ENCODE measurements at places on chromosomes 16 and 17. TPM values are rescaled to one million over a fixed set of nuclear protein-coding genes. Genes with fewer than 3 reads are reported as not detected.

- H3K27ac ChIP-seq, result no peak overlapping the region
- no peak for DNase-seq
- no peak overlapping the region for H3K4me3 ChIP-seq
- no peaks in the 10 kb centered on the region for H3K27me3 ChIP-seq
- H3K4me1 ChIP-seq, result no peaks in the 10 kb centered on the region
These were observed 239.6 kb downstream of the CDH11 start for GRCh38 chr16:64882078-64882784.

- H3K36me3 ChIP-seq, result peaks cover 6% of the 10 kb centered on the region
- no peak overlapping the region for H3K27ac ChIP-seq
- H3K4me3 ChIP-seq, result no peak overlapping the region
- peaks cover 5% of the 10 kb centered on the region for H3K4me1 ChIP-seq
These were observed 49.3 kb upstream of the MNT start for GRCh38 chr17:2450016-2450650.

DNA sequence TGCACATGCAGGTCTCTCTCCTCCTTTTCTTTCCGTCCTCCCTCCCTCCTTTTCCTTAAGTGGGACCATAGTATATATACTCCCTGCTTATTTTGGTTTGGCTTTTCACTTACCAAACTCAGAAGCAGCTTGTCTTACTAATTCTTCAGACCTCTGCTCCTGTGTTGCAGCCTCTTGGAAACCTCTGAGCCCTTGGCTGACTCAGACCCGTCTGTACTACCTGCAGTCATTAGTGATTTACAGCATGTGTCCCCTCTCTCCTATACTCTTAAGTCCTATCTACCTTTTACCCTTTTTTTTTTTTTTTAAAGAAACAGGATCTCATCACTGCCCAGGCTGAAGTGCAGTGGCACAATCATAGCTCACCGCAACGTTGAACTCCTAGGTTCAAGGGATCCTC lies 207.0 kb downstream of the STX8 start:
- H3K27me3 ChIP-seq, result no peaks in the 10 kb centered on the region
- H3K4me3 ChIP-seq, result no peak overlapping the region
- DNase-seq, result no peak
- H3K4me1 ChIP-seq, result peaks cover 11% of the 10 kb centered on the region

DNA sequence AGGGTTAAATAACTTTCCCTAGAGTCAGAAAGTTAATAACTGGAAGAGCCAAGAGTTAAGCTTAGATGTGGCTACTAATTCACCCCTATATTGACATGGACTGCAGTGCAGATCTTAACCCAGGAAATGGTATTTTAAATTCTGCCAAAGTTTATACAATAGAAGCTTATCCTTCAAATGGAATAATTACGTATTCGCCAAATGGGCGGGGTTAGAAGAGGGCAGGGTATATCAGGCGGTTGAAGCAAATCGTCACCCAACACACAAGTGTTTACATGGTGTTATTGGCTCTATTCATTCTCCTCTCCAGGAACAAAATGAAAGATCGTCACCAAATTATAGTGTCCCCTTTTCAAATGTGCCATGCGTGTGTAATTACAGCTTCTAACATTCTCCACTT lies 182.7 kb downstream of the PRKCB start:
- H3K4me1 ChIP-seq, result no peaks in the 10 kb centered on the region
- no peaks in the 10 kb centered on the region for H3K27me3 ChIP-seq
- DNase-seq, result no peak
- H3K36me3 ChIP-seq, result no peaks in the 10 kb centered on the region
- no peak overlapping the region for H3K27ac ChIP-seq
- H3K4me3 ChIP-seq, result no peak overlapping the region

- no peaks in the 10 kb centered on the region for H3K27me3 ChIP-seq
- no peaks in the 10 kb centered on the region for H3K4me1 ChIP-seq
- H3K27ac ChIP-seq, result no peak overlapping the region
- no peak for DNase-seq
- H3K4me3 ChIP-seq, result no peak overlapping the region
These were observed 10.3 kb downstream of the ZNF385C start for GRCh38 chr17:42087736-42088705.

- no peak overlapping the region for H3K4me3 ChIP-seq
- no peak overlapping the region for H3K27ac ChIP-seq
- DNase-seq, result no peak
- H3K4me1 ChIP-seq, result peaks cover 30% of the 10 kb centered on the region
- H3K36me3 ChIP-seq, result no peaks in the 10 kb centered on the region
These were observed 123.1 kb downstream of the SNX29 start for GRCh38 chr16:12099451-12100123.

GRCh38 chr16:75193265-75193650 lies 13.7 kb downstream of the CTRB2 start:
- no peaks in the 10 kb centered on the region for H3K36me3 ChIP-seq
- H3K27me3 ChIP-seq, result no peaks in the 10 kb centered on the region
- H3K27ac ChIP-seq, result no peak overlapping the region
- no peak overlapping the region for H3K4me3 ChIP-seq

DNA sequence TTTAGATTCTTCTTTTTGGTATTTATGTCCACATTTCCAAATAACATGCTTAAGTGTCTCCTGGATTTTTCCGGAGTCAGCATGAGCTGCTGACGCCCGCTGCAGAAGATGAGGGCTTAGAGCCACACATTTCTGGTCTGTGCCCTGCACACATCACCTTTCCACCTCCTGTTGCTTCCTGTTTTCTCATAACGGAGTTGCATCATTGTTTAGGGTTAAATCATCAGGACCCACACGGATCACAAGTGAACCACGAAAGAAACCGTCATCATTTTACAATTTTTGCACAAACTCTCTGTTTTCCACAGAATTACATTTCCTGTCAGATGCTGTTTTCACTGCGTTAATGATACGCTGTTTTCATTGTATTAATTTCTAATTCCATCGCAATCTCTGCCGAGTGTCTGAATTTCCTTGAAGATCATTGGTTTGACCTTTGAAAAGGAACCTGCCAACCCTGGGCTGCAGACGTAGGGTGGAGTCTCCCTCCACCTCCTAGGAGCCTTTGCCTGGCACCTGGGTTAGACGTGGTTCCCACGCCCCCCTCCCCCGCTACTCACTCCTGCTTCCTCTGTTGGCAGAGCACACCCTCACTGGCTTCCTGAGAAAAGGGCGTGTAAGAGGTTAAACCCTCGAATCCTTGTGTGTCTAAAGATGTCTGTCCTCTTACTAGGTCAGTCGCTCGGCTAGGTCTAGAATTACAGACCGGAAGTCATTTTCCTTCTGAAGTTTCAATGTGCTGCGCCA lies 68.2 kb downstream of the RNF213 start:
- no peak overlapping the region for H3K4me3 ChIP-seq
- DNase-seq, result no peak
- H3K27me3 ChIP-seq, result no peaks in the 10 kb centered on the region
- no peak overlapping the region for H3K27ac ChIP-seq
- no peaks in the 10 kb centered on the region for H3K4me1 ChIP-seq

DNA sequence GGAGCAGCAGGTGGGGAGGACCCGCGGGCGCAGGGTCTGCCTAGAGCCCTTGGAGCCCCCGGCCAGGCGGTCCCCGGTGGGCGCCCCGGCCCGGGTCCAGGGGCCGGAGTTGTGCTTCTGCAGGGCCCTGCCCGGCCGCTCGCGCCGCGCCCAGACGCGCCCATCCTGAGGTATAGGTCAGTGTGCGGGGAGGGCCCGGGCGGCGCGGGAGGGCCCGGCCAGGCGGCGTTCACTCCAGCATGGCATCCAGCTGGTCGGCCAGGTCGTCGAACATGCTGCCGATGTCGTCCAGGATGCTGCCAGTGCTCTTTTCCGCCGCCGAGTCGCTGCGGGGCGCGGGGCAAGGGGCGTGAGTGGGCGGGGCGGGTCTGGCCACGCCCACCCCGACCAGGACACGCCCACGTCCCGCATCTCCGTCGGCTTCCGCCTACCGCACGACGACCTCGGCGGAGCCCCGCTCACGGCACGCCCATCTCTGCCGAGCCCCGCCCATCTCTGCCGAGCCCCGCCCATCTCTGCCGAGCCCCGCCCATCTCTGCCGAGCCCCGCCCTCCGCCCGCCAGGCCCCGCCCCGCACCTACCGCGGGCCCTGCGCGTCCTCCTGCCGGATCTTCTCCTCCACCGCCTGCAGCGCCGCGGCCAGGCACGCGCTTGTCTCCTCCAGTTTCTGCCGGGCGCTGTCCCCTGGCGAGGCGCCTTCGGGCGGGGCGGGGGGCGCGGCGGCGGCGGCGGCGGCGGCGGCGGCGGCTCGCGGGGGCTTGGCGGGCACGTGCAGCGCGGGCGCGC lies 17.9 kb downstream of the CASKIN1 start:
- DNase-seq, result peak; percentile 76
- H3K4me1 ChIP-seq, result no peaks in the 10 kb centered on the region
- H3K4me3 ChIP-seq, result no peak overlapping the region
- no peak overlapping the region for H3K27ac ChIP-seq
- no peaks in the 10 kb centered on the region for H3K27me3 ChIP-seq

DNA sequence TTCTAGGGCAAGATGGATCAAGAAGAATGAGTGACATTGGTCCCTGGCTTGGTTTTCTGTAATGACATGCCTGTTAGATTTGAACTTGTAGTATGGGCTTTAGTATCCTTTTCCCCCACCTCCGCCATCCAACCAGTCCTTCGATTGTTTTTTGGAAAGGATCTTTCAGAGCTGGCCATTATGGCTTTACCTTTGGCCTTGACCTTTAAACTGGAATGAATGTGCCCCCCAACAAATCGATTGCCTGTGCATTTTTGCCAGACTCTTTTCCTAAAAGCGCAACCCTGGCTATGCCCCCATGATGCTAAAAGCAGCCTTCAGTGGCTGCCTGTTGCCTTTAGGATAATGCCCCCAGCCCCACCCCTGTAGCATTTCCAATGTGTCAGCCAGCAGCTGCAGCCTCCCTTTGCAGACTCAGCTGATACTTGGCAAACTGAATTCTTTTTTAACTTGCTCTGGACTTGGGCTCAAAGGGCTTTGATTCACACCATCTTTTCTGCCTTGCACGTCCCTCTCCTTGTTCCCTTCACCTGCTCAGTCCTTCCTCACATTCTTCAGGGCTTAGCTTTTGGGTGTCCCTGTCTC lies 4.0 kb downstream of the GPRC5C start:
- no peak overlapping the region for H3K27ac ChIP-seq
- no peak overlapping the region for H3K4me3 ChIP-seq
- H3K4me1 ChIP-seq, result peaks cover 15% of the 10 kb centered on the region
- peaks cover 17% of the 10 kb centered on the region for H3K27me3 ChIP-seq
- DNase-seq, result no peak

DNA sequence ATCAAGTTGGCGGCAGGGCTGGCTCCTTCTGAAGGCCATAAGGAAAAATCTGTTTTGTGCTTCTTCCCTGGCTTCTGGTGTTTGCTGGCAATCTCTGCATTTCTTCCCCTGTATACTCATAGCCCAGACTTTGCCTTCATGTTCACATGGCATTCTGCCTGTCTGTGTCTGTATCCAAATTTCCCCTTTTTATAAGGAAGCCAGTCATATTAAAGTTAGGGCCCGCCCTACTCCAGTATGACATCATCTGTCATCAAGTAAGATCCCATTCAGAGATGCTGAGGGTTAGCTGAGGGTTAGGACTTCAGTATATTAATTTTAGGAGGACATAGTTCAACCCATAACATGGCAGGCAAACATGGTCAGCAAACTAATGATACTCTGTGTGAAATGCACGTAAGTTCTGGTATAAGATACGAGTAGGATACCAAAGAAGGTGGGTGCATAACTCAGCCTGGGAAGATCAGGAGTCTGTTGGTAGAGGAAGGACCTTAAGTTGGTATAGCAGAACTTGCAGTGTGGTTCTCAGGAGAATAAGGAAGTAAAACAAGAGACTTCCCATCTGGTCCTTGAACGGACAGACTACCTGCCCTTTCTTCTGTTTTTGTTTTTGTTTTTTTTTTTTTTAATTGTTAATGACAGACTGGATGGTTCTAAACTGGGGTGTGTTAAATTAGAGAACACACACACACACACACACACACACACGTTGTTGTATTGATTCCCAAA lies 13.9 kb downstream of the MAP2K6 start:
- H3K36me3 ChIP-seq, result no peaks in the 10 kb centered on the region
- DNase-seq, result no peak
- peaks cover 37% of the 10 kb centered on the region for H3K4me1 ChIP-seq
- H3K27me3 ChIP-seq, result no peaks in the 10 kb centered on the region
- no peak overlapping the region for H3K27ac ChIP-seq
- H3K4me3 ChIP-seq, result no peak overlapping the region

- no peak for DNase-seq
- H3K27ac ChIP-seq, result no peak overlapping the region
- H3K36me3 ChIP-seq, result no peaks in the 10 kb centered on the region
- H3K27me3 ChIP-seq, result peaks cover 57% of the 10 kb centered on the region
- no peaks in the 10 kb centered on the region for H3K4me1 ChIP-seq
These were observed 3.0 kb upstream of the IL4R start for GRCh38 chr16:27310576-27311447.

DNA sequence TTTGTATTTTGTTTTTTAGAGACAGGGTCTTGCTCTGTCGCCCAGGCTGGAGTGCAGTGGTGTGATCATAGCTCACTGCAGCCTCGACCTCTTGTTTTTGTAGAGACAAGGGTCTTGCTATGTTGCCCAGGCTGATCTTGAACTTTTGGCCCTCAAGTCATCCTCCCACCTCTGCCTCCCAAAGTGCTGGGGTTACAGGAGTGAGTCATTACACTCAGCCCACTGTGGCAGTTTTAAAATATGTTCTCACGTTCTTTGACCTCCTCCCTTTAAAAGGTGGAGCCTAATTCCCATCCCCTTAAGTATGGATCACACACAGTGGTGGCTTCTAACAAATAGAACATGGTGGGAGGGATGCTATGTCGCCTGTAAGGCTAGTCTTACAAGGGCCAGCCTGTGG lies 67.7 kb downstream of the ZDHHC7 start:
- DNase-seq, result no peak
- no peak overlapping the region for H3K4me3 ChIP-seq
- H3K4me1 ChIP-seq, result no peaks in the 10 kb centered on the region
- H3K36me3 ChIP-seq, result no peaks in the 10 kb centered on the region

GRCh38 chr17:10073941-10074340 lies 124.5 kb downstream of the GAS7 start:
- DNase-seq, result no peak
- H3K27me3 ChIP-seq, result no peaks in the 10 kb centered on the region
- H3K36me3 ChIP-seq, result no peaks in the 10 kb centered on the region
- H3K27ac ChIP-seq, result no peak overlapping the region

DNA sequence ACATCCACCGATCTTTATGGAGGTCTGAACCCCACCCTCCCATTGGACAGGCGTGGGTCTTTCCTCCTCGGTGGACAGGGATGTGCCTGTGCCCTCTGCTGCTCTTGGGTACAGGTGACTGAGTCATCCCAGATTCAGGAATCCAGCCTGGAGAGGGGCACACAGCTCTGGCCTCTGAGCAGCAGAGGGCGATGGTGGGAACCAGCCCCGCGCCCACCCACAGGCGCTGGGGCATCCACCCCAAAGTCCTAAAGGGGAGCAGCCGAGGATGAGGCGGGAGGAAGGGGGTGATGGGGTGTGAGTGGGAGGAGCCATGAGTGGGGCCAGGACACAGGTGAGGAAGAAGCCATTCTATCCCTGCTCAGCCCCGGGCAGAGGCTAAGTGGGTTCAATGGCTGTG lies 35.0 kb downstream of the ENGASE start:
- DNase-seq, result peak; percentile 69
- H3K4me3 ChIP-seq, result no peak overlapping the region
- no peaks in the 10 kb centered on the region for H3K27me3 ChIP-seq
- H3K27ac ChIP-seq, result no peak overlapping the region

GRCh38 chr16:73010150-73010676 lies 37.7 kb downstream of the ZFHX3 start:
- H3K4me3 ChIP-seq, result no peak overlapping the region
- no peaks in the 10 kb centered on the region for H3K36me3 ChIP-seq
- H3K27ac ChIP-seq, result no peak overlapping the region
- peak; percentile 53 for DNase-seq
- peaks cover 8% of the 10 kb centered on the region for H3K4me1 ChIP-seq

PERCC1 gene
- 1.1 TPM for total RNA-seq

PKMYT1 gene
- 4.6 TPM for total RNA-seq

C16orf78 gene
- not detected for total RNA-seq

PRR35 gene
- not detected for total RNA-seq

C16orf54 gene
- not detected for total RNA-seq

CNTD1 gene
- 0.06 TPM for total RNA-seq

MYOCD gene
- 0.04 TPM for total RNA-seq

HCRT gene
- not detected for total RNA-seq

Data from neural progenitor cell (in vitro differentiated cells).